Hematopoietic multipotent progenitor cell treated with erythropoietin and hydrocortisone succinate and interleukin-3 and kit ligand, for 6 days (in vitro differentiated cells): ENCODE measurements at places on chromosomes 3 and 15.
A peak's percentile ranks its signal among the peaks of the same experiment; 100 is the strongest.

- DNase-seq: no peak
Measured at GRCh38 chr3:11035757-11036505, 43.4 kb downstream of the SLC6A1 start.

DNA sequence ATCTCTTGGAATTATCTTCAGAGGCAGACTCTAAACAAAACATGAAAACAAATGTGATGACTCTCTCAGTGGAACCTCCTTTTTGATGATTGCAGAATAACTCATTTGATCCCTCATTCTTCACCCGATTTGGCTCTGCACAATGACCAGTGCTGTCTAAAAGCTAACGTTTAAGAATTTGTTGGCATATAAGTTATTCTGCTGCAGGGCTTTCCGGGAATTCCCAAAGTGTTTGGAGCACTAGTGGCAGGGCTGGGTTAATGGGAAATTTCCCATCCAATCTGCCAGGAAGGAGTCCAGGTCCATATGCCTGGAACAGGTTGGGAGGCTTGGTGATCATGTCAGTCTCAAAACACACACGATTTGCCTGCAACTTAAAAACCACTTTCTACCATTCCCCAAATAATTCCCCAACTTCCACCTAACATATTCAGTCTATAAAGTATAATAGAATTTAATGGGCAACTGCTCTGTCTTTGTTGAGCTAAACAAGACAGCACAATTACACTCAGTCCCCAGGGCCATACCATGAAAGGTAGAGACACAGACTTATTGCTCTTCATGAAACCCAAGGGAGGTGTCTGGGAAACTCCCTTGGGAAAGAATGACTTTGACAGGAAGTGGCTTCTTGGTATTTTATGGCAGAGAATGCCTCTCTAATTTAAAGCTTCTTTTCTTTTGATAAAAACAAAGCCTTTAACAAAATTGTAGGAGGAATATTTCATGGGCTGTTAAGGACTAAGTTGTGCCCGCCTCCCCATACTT, 38.0 kb downstream of the ARRDC4 start:
- no peak for DNase-seq

DNA sequence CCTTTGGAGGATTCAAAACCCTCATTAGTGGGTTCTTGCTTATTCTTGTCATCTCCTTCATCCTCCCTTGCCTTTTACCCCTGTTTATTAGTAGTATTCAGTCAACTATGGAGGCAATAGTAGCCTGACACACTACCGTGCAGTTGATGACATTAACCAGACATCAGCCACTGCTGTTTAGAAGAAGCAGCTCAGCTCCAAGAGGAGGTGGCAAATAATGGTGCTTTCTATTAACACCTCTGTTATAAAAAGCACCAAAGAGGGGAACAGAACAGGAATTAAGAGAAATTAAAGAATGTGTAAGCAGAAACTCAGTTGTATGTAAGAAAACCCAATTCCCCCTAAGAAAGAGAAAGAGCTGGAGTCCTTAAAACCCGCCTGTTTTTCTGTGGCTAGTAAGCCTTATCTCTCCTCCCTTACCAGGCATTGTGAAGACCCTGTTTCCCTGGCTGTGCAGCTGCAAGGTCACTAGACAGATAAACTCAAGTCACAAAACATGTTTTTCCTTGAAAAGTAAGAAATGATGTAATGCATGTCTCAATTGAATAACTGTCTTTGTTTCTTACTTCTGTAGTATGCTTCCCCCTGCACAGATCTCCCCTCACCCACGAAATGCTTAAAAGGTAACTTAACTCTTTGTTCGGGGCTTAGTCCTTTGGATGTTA, 21.2 kb downstream of the CCR4 start:
- DNase-seq: peak; percentile 95

DNA sequence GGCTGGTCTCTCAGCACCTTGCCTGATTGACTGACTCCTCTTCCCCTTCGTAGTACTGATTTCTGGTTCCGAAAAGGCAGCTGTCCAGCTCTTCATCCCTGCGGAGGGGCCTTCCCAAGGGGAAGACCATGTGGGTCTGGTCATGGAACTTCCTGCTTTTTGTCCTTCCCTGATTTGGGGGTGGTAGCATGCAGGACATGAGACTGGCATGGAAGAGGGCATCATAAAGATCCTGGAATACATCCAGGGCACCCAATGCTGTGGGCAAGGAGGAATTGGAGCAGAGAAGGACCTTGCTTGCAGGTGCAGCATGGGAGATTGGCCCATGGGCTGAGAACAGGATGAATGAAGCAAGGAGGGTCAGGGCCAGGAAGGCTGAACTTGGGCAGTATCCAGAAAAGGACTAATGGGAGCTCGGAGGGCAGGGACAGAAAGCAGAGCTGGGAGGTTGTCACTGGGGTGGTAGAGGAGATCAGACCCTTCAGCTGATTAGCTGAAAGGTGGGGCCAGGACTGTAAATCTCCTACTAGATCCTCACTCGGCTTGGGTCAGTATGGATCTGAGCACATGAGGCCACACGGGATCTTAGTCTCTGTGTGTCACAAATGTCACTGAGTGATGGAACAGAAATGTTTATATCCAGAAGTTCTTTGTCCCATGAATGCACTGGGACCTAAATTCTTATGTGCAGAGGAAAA, 59.5 kb downstream of the AMOTL2 start:
- DNase-seq: no peak

GRCh38 chr3:67558426-67558825, 96.0 kb downstream of the SUCLG2 start:
- DNase-seq: no peak

DNA sequence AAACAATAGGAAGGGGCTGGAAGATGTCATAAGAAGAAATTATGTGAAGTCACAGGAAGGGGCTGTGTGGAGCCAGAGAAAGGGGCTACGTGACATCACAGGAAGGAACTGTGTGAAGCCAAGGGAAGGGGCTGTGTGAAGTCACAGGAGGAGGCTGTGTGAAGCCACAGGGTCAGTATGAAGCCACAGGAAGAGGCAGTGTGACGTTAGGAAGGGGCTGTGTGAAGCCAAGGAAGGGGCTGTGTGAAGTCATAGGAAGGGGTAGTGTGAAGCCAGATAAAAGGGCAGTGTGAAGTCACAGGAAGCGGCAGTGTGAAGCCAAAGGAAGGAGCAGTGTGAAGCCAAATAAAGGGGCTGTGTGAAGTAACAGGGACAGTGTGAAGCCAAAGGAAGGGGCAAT, 32.5 kb downstream of the GASK1A start:
- DNase-seq: no peak

- no peak for DNase-seq
Measured at GRCh38 chr3:50318615-50319014, 3.9 kb downstream of the HYAL2 start.

DNA sequence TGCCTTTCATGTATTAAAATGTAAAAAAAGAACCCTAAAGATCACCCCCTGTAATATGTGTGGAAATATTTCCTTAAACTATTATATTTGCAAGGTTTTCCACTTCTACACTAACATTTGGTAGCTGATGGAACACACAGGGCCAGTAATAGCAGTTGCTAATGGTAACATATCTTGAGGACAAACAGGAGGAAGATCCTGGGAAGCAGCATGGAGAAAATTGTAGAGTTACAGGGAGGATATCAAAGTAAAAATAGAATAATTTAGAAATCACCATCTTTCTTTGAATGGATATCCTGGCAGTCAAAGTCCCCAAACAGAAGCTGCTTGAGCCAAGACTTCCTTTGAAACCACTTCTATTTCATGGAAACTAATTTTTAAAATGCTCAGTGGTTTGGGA, 29.5 kb upstream of the OSTN start:
- DNase-seq: no peak

DNA sequence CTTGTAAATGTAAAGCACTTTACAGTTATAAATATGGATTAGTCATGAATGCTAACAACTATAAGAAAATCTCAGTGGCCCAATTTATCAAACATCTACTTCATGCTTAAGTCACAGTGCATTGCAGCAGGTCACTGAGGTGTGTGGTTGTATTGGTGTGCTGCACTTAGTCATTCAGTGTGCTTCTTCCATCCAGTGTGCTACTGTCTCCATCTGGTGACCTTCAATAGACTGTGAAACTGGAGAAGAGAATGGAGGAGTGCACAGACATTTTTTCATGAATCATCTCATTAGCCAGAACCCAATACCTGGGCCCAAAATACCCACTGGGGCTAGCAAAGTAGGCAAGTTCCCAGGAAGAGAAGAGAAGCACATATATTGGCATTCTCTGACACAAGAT, 199.6 kb downstream of the SHOX2 start:
- no peak for DNase-seq

- no peak for DNase-seq
Measured at GRCh38 chr3:127064391-127065137, 81.6 kb downstream of the PLXNA1 start.

GRCh38 chr3:57815036-57815435, 58.9 kb downstream of the SLMAP start:
- no peak for DNase-seq

DNA sequence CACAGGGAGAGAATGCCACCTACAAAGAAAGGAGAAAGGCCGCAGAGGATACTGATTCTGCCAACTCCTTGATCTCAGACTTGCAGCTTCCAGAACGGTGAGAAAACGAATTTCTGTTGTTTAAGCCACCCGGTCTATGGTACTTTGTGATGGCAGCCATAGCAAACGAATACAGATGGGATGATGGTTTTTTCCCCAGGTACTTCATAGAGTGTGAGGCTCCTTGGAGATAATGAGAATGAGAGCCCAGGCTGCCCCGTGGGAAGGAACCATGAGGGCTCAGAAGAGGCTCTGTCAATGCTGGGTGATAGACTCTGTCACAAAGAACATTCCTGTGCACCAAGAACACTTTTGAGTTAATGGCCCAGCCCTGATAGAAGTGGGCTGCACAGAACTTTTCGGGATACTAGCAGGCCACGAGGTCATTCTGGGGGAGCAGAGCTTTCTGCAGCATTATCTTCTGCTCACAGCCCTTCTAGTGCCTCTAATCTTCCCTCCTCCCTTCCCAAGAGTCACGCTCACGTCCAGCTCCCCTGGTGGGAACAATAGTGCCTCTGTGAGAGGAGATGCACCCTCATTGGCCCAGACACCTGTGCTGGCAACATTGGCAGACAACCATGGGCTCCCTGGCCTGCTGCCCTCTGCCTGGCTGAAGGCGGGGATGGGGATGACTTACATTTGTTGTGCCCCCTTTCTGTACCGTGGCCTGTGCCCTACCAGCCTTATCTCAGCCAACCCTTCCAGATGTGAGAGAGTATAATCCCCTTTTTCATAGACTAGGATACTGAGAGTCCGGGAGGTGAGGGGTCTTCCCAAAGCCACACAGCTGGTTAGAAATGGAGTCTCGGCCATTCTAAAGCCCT, 5.2 kb upstream of the RLBP1 start:
- DNase-seq: peak; percentile 83

GRCh38 chr3:71168880-71169411, 414.6 kb downstream of the FOXP1 start:
- no peak for DNase-seq

- peak; percentile 65 for DNase-seq
Measured at GRCh38 chr3:158918008-158918407, 116.2 kb downstream of the MFSD1 start.

DNA sequence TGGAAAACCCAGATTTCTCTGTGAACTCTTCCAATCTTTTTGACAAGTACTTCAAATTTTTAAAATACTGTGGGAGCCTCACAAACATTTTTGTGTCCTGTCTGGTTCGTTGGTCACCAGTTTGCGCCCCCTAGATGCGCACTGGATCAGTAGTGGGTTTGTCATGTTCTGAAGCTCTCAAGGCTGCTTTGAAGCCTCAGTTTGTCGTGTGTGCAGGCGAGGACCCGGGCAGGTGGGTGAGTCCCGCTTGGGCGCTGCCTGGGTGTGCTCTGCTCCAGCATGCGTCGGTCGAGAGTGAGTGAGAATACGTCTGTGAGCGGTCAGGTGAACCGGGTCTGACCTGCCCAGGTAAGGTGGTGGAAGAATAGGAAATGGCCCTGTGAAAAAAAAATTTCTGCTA, 17.3 kb upstream of the AEN start:
- DNase-seq: no peak

GRCh38 chr3:149934524-149934923, 36.2 kb downstream of the PFN2 start:
- no peak for DNase-seq

GRCh38 chr15:69663982-69664381, 211.4 kb downstream of the RPLP1 start:
- no peak for DNase-seq

DNA sequence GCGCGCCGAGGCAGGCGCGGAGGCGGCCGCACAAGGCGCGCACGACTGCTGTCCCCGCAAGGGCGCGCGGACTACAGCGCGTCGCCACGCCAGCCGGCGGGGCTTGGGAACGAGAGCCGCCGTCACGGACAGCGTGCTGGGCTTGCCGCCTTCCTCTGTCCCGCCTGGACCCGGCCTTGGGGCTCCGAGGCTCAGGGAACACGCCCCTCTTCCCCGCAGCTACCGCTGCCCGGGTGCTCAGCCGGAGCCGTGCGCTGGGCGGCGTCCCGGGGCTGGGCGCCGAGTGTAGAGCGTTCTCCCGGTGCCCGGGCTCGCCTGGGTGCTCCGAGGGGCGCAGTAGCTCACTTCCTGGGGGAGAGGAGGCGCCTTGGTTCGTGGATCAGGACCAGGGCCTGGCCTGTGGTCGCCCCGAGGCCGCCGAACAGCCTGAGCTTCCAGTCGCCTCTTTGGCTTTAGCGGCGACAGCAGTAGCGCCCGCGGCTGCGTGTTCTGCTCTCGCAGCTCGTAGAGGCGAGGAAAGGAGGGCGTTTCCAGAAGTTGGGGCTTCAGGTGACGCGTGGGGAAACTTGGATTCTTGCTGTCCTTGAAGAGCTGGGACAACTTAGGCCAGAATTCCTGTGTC, 226.7 kb upstream of the C2CD4B start:
- DNase-seq: peak; percentile 64

DNA sequence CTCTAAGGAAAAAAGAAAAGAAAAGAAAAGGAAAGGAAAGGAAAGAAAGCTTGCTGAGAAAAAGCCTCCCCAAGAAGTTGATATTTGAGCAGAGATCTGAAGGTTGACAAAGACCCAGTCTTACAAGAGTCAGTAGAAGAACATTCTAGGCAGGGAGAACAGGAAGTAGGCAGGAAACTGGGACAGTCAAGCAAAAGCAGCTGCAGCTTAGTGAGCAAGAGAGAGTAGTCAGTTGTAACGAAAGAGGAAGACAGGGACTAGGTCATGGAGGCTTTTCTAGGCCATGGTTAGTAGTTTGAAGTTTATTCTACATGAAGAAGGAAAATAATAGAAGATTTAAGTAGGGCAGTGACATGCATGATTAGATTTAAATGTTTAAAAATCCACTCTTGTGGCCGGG, 31.8 kb upstream of the KLHL6 start:
- peak; percentile 45 for DNase-seq

- DNase-seq: peak; percentile 25
Measured at GRCh38 chr3:51353691-51354090, 31.4 kb upstream of the MANF start.

- DNase-seq: no peak
Measured at GRCh38 chr15:84789762-84790161, 27.4 kb upstream of the ALPK3 start.

GRCh38 chr15:101191242-101191641, 60.6 kb downstream of the CHSY1 start:
- DNase-seq: no peak
